ENCODE measurements at places on chromosomes 2 and 18. TPM values are rescaled to one million over a fixed set of nuclear protein-coding genes. Genes with fewer than 3 reads are reported as not detected.

LRP1B gene
- total RNA-seq: 11.0 TPM

GRCh38 chr2:39778233-39778632 is 825 bp downstream of the THUMPD2 start:
- DNase-seq: no peak

DNA sequence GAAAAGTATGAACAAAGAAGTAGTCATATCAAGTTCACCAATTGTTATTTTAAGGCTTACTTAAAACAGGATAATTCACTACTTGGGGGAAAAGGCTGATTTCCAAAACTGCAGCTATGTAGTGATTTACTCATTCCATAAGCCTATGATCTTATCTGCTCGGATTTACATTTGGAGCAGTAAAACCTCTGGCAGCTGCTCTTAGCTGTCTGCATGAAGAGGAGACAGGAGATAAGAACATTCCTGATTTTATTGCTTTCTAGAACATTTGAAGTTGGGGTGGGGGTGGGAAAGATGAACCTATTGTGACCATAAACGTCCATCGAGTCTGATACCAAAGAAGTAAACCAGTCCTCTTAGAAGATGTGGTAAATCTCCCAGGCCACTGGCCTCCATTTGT is 120.9 kb downstream of the MMADHC start:
- peak; percentile 22 for DNase-seq

GRCh38 chr2:222017252-222017850 is 281.4 kb downstream of the PAX3 start:
- no peak for DNase-seq

CCDC88A gene
- 84.5 TPM for total RNA-seq
